ENCODE measurements at places on chromosomes 11 and 22.

DNA sequence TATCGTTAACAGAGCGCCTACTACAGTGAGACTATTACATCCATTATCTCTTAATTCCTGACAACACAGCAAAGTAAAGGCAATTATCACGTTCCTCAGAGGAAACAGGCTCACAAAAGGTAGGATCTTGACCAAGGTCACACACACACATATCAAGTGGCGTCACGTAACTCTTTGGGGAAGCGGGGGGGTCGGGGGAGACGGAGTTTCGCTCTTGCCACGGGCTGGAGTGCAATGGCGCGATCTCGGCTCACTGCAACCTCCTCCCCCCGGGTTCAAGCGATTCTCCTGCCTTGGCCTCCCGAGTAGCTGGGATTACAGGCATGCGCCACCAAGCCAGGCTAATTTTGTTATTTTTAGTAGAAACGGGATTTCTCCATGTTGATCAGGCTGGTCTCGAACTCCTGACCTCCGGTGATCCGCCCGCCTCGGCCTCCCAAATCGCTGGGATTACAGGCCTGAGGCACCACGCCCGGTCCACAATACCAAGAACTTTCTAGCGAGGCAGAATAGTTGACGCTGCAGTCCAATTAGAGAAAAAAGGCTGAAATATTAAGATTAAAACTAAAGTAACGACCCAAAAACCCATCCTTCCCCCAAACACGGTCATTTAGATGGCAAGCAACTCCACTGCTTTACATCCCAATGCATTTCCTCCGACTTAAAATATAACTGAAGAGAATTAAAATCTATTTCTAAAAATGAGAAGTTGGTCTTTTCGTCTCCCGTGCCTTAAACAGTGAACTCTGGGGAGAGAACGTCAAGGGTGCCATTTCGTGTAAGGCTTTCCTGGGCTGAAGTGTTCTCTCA, 1.2 kb downstream of the DDX17 start:
- DNase-seq, result peak; percentile 47

- no peak for DNase-seq
These were observed 198.1 kb upstream of the SEZ6L start for GRCh38 chr22:25970999-25971811.

- no peak for DNase-seq
These were observed 290.0 kb upstream of the CHORDC1 start for GRCh38 chr11:90512846-90513245.

DNA sequence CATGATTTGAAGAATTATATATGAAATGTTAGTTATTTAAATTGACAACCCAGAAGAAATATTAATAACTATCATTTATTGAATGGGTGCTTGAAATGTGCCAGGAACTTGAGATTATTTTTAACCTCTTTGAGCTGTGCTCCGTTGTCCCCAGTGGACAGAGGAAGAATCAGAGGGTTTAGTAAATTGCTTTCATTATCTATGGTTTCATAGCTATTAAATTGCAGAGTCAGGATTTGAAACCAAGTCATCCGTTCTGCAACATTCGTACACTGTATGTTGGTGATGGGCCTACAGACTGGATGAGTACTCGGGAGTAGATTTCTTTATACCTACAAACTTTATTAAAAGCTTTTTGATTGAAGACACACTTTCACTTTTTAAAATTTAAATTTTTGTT, 4.9 kb downstream of the HSD17B12 start:
- DNase-seq, result no peak
